DMS53 (cell line): ENCODE measurements at places on chromosomes 12 and 14.

DNA sequence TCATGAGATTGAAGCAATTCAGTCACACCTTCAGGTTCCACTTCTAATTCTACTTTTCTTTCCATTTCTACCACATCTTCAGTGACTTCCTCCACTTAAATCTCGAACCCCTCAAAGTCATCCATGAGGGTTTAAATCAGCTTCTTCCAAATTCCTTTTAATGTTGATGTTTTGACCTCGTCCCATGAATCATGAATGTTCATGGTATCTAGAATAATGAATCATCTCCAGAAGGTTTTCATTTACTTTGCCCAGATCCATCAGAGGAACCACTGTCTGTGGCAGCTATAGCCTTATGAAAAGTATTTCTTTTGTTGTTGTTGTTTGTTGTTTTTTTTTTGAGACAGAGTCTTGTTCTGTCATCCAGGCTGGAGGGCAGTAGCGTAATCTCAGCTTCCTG, 7.6 kb downstream of the RXYLT1 start:
- DNase-seq, result no peak

- DNase-seq, result no peak
These were observed 26.8 kb downstream of the AREL1 start for GRCh38 chr14:74685921-74686678.

DNA sequence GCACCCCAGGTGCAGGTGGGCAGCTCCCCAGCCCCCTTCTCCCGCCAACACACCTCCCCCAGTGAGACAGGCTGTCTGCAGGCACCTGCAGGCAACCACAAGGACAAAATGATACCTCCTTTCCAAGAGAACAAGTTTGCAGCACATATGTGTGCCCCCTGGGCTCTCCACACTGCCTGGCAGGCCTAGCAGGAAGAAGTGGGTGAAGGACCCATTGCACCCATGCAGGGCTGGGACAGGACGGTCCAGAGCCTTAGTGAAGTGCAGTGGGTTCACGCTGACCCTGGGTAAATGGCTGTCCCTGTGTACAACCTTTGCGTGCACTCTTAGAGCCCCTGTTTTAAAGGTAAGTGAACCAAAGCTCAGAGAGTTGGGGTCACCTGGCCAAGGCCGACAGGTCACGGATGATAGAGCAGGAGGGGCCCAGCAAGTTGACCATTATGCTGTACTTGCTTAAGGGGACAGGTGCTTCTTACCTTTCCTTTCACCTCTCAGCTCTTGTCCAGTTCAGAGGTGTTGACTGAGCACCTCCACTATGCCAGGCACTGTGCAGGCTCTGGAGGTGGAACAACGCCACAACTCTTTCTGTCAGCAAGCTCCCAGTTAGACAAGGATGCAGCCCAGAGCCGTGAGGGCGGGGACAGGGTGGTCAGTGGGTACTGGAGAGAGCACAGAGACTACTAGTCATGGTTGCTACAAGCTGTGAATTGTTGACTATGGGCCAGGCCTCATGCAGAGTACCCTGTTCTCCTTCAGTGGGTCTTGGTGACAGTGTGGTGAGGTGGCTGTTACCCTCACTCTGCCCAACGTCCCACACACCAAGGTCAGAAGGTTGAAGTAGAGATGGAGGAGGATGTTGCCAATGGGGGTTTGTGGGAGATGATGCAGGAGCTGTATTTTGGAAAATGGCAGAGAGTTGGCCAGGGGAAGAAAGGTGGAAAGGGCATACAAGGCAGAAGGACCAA, 125.9 kb downstream of the PAPOLA start:
- DNase-seq, result no peak

GRCh38 chr12:89069431-89069830, 282.9 kb downstream of the DUSP6 start:
- no peak for DNase-seq

DNA sequence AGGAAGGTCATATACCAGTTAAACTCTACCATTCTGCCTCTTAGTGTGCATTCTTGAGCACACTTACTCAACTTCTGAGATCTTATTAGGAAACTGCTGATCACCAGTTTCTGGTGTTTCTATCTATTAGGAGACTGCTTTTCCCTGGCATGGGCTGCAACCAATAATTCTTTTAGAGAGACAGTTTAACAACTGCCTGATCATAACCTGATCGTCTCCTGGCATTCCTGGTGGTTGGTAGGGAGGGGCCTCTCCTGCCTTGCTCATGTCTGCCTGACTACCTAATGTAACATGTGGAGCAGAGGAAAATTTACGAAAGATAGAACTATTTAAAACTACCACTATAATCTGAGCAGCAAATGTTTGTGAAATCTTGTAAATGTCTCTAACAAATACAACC, 75.3 kb upstream of the MGAT4C start:
- no peak for DNase-seq
